ENCODE measurements at places on chromosomes 3 and 15.

DNA sequence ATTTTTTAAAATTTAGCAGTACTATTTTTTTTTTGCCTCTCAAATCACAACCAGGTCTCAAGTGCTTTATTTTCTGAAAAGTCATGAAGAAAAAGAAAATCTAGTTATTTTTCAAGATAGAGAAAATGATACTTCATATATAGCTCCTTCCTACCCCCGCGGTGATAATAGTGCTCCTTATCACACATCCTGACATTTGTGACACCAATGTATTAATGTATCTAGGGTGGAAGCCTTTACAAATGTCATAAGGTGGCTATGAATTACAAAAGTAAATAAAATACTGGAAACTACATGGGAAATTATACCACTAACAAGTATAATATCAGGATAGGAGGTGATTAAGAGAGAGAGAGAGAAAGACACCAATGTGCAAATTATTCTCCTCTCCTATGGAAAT is 582.2 kb downstream of the UNC13C start:
- no peak for DNase-seq

GRCh38 chr3:69628951-69629350 is 110.3 kb upstream of the MITF start:
- no peak for DNase-seq

DNA sequence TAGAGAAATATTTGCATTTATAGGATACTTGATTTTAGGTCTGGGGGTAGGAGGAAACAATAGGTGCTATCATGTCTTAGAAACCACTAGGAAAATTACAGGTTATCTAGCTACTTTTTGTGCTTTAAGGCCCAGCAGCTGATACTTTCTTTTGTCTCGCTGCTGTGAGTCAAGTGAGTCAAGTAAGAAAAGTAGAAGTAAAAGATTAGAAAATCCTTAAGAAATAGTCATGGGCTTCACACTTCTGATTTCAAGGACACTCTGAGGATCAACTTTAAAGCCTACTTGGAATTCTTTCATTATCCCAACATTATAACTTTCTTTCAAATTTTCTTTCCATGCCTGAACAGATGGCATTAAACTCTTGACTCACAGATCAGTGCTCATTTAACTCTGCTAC is 95.2 kb upstream of the RBMS3 start:
- no peak for DNase-seq

- no peak for DNase-seq
These were observed 268.8 kb downstream of the ZBTB20 start for GRCh38 chr3:114878114-114878839.

DNA sequence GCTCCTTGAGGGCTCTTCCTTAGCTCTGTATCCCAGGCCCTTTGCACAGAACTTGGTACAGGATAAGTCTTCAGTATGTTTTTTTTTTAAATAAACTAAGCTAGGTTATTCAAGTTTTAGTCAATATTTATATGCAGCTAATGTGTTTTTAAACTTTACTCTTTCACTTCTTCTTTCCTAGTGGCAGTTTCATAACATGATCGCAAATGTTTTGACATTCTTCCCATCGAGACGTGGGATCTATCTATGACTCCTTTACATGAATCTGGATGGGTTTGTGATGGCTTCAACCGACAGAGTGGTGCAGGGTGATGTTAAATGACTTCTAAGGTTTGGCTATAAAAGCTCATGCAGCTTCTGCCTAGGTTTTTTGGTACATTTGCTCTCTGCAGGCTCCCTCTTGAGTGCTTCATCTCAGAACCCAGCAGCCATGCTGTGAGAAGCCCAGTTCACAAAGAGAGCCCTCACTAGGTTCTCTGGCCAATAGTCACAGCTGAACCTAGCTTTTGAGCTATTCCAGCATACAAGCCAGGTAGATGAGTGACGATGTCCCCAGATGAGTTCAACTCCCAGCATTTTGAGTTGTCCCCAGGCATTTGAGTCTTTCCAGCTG is 13.5 kb upstream of the MECOM start:
- no peak for DNase-seq

- DNase-seq, result peak; percentile 73
These were observed 37.7 kb downstream of the LDHAL6B start for GRCh38 chr15:59244337-59244736.

- DNase-seq, result no peak
These were observed 124.1 kb upstream of the IQSEC1 start for GRCh38 chr3:13197281-13197680.

- DNase-seq, result peak; percentile 40
These were observed 30.7 kb downstream of the ATP13A5 start for GRCh38 chr3:193347521-193348501.

- DNase-seq, result no peak
These were observed 128.1 kb downstream of the NSMCE3 start for GRCh38 chr15:29141308-29142128.

GRCh38 chr3:24479816-24480215 is 14.8 kb downstream of the THRB start:
- DNase-seq, result no peak

DNA sequence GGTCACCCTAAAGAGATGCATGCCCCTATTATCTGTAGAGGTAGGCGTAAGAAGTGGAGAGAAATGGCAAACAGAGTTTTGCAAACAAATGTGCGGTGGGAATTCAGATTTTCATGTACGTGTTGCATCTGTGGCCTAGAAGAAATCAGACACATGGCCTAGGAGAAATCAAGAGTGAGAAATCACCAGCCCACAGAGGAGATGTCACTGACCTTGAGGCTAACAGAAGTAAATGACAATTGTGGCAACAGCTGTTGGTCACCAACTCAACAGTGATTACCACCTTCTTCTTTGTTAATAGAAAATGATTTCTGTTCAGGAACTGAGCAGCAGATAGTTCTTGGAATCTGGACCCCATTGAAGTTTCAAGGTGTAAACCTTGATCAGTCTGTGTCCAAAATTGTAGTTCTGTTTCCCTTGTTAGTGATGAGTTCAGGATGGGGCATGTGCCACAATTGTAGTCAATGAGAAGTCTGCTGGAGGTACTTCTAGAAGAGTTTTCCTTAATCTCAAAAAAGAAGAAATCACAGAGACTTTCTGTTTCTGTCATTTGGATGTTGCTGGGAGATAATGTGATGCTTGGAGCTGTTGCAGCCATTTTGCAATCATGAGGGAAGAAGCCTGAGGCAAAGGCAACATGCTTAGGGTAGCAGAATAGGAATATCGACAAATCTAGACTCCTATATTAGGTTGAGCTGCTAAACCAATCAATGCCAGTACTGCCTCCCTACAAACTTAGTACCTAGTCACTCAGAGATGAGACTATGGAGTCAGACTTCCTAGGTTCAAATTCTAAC is 34.3 kb upstream of the RFTN1 start:
- peak; percentile 30 for DNase-seq

Data from GM12865 (cell line).